Endothelial cell of umbilical vein (primary cell): ENCODE measurements at places on chromosomes 16 and 17. TPM values are rescaled to one million over a fixed set of nuclear protein-coding genes. Genes with fewer than 3 reads are reported as not detected.

GRCh38 chr17:54381482-54381881 is 519.2 kb upstream of the TOM1L1 start:
- H3K36me3 ChIP-seq, result no peaks in the 10 kb centered on the region
- DNase-seq, result no peak
- H3K27ac ChIP-seq, result no peak overlapping the region

GRCh38 chr17:9918804-9919352 is 13.8 kb upstream of the RCVRN start:
- H3K27ac ChIP-seq, result no peak overlapping the region
- DNase-seq, result no peak
- H3K4me3 ChIP-seq, result no peak overlapping the region
- H3K36me3 ChIP-seq, result no peaks in the 10 kb centered on the region
- H3K27me3 ChIP-seq, result no peaks in the 10 kb centered on the region
- no peaks in the 10 kb centered on the region for H3K4me1 ChIP-seq

DNA sequence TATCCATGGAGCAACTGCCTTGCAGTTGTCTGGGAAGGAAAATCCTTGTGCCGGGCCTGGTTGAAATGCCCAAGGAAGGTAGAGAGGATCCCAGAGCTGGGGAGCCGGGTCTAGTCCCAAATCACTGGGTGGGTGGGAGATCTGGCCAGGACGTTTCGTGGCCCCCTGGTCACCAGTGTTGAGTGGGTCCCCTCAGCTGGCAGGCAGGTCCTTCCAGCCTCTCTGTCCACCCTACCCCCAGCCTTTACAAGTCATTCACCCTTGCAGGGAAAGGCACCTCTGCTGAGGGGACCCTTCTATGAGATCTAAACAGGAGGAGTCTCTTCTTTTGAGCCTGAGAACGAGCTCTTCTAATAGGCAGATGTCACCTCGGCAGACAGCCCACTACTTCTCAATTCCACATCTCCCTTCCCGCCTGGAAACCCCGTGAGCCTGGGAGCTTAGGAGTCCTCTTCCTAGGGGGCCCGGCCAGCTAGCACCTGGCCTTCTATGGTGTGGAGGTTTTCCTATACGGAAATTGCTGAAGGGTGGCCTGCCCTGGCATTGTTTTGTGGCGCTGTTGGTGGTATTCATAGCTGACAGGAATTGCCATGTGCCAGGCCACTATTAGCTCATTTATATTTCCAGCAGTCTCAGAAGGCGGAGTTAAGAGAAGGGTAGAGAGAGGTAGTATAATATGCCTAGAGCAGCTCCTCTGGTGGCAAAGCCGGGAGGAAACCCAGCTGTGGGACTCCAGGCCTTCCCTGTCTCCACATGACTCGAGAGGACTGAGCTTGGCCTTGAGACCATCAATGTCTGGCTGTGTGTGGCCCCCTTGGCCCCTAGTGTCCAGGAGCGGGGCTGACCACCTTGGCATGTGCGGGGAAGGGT is 13.3 kb downstream of the MPRIP start:
- H3K4me1 ChIP-seq, result peaks cover 19% of the 10 kb centered on the region
- no peak overlapping the region for H3K4me3 ChIP-seq
- peaks cover 4% of the 10 kb centered on the region for H3K36me3 ChIP-seq

- no peak overlapping the region for H3K27ac ChIP-seq
- H3K4me3 ChIP-seq, result no peak overlapping the region
- H3K27me3 ChIP-seq, result no peaks in the 10 kb centered on the region
- H3K36me3 ChIP-seq, result peaks cover 11% of the 10 kb centered on the region
- no peak for DNase-seq
- H3K4me1 ChIP-seq, result no peaks in the 10 kb centered on the region
Observed at GRCh38 chr16:16082255-16082654, 132.8 kb downstream of the ABCC1 start.

- peak; percentile 85 for DNase-seq
- H3K4me1 ChIP-seq, result peaks cover 26% of the 10 kb centered on the region
- no peaks in the 10 kb centered on the region for H3K27me3 ChIP-seq
- H3K27ac ChIP-seq, result peak overlapping the region; percentile 2
- H3K4me3 ChIP-seq, result no peak overlapping the region
Observed at GRCh38 chr17:3978421-3979289, 14.4 kb upstream of the ATP2A3 start.

- no peaks in the 10 kb centered on the region for H3K27me3 ChIP-seq
- H3K4me1 ChIP-seq, result peaks cover 10% of the 10 kb centered on the region
- H3K36me3 ChIP-seq, result no peaks in the 10 kb centered on the region
- DNase-seq, result no peak
- H3K27ac ChIP-seq, result no peak overlapping the region
Observed at GRCh38 chr17:72342627-72343527, 222.1 kb downstream of the SOX9 start.

DNA sequence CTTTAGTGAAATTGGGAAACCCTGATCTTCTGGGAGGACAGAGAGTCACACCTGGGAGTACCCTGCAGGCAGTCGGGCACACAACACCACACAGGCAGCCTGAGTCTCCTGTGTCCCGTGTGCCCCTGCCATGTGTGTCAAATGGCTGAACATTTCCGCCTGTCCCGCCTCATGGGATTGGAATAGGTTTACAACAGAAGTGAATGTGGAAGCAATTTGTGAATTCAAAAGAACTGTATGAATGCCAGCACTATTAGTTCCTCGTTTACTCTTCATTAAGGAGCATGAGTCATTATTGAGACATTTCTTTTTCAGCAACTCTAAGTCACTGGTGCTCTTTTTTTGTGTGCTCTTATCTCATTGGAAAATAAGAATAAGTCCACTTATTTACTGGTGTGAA is 226.5 kb downstream of the PMP22 start:
- no peak overlapping the region for H3K4me3 ChIP-seq
- H3K27me3 ChIP-seq, result no peaks in the 10 kb centered on the region
- no peak overlapping the region for H3K27ac ChIP-seq
- H3K36me3 ChIP-seq, result no peaks in the 10 kb centered on the region

DNA sequence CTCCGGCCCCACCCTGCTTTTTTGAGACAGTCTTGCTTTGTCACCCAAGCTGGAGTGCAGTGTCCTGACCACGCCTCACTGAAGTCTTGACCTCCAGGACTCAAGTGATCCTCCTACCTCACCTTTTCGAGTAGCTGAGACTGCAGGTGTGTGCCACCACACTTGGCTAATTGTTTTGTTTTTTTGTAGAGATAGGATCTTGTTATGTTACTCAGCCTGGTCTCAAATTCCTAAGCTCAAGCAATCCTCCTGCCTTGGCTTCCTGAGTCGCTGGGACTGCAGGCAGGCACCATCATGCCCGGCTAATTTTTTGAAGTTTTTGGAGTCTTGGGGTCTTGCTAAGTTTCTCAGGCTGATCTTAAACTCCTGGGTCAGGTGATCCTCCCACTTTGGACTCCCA is 206.7 kb downstream of the SHISA9 start:
- H3K4me3 ChIP-seq, result no peak overlapping the region
- DNase-seq, result no peak
- no peaks in the 10 kb centered on the region for H3K36me3 ChIP-seq
- no peak overlapping the region for H3K27ac ChIP-seq
- no peaks in the 10 kb centered on the region for H3K4me1 ChIP-seq
- no peaks in the 10 kb centered on the region for H3K27me3 ChIP-seq

DNA sequence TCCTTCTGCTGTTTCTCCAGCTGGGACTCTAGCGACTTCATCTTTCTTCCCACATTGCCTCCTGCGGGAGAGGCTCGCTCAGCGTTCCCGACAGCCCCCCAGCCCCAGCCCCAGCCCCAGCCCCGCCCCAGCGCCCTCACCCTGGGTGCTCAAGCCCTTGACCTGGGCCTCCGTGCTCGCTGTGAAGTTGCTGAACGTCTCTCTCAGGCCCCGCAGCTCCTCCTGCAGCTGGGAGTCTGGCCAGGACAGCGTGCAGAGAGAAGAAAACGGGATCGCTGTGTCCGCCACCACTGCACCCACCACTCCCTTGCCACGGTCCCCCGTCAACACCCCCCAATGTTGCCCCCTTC is 2.4 kb downstream of the ASGR1 start:
- DNase-seq, result no peak
- H3K4me1 ChIP-seq, result peaks cover 17% of the 10 kb centered on the region
- no peaks in the 10 kb centered on the region for H3K36me3 ChIP-seq
- H3K27me3 ChIP-seq, result no peaks in the 10 kb centered on the region
- H3K27ac ChIP-seq, result no peak overlapping the region

- H3K27me3 ChIP-seq, result peaks cover 22% of the 10 kb centered on the region
- DNase-seq, result no peak
- no peak overlapping the region for H3K4me3 ChIP-seq
- no peaks in the 10 kb centered on the region for H3K36me3 ChIP-seq
- H3K27ac ChIP-seq, result no peak overlapping the region
Observed at GRCh38 chr16:84159007-84159406, 13.9 kb downstream of the DNAAF1 start.

DNA sequence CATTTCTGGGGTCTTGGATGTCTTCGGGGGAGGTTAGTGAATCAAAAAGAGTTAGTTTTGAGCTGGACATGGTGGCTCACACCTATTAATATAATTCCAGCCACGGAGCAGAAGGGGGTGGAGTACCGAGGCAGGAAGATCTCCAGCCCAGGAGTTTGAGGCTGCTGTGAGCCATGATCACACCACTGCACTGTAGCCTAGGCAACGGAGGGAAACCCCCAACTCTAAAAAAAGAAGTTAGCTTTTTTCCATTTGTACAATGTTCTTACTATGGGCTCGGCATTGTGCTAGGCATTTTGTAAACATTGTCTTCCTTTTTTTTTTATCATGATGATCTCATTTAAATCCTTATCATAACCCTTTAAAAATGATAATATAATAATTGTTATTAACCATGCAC is 8.3 kb upstream of the SNF8 start:
- H3K4me1 ChIP-seq, result no peaks in the 10 kb centered on the region
- H3K27ac ChIP-seq, result no peak overlapping the region

DNA sequence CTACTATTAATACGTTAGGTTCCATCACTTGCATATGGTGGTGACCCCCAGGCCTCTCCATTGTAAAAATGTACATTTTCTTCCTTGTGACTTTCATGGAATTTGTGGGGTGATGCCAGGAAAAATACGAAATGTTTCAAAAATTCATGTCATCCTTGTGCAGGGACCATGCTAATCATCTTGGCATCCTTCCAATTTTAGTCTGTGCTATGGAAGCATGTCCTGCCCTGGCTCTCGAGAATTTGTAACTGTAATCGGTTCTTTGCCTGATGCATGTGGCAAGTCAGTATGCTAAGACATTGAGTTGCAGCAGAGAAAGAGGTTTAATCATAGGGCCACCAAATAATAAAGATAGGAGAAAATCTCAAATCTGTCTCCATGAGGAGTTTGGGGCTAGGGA is 14.3 kb upstream of the GINS3 start:
- peak; percentile 60 for DNase-seq
- peak overlapping the region; percentile 85 for H3K27ac ChIP-seq
- H3K4me1 ChIP-seq, result peaks cover 34% of the 10 kb centered on the region
- no peaks in the 10 kb centered on the region for H3K27me3 ChIP-seq
- H3K36me3 ChIP-seq, result no peaks in the 10 kb centered on the region

GRCh38 chr17:15308758-15309157 is 32.6 kb downstream of the TEKT3 start:
- no peak overlapping the region for H3K4me3 ChIP-seq
- no peak for DNase-seq
- H3K36me3 ChIP-seq, result no peaks in the 10 kb centered on the region
- no peaks in the 10 kb centered on the region for H3K27me3 ChIP-seq
- H3K4me1 ChIP-seq, result no peaks in the 10 kb centered on the region
- H3K27ac ChIP-seq, result no peak overlapping the region

DNA sequence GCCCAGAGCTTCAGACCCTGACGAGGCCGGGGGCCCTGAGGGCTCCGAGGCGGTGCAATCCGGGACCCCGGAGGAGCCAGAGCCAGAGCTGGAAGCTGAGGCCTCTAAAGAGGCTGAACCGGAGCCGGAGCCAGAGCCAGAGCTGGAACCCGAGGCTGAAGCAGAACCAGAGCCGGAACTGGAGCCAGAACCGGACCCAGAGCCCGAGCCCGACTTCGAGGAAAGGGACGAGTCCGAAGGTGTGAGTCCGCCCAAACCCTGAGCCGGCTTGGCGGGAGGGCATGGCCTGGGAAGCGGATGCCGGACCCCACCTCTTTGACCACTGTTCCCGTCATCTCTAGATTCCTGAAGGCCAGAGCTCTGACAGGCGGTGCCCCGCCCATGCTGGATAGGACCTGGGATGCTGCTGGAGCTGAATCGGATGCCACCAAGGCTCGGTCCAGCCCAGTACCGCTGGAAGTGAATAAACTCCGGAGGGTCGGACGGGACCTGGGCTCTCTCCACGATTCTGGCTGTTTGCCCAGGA is 4.4 kb downstream of the NOL3 start:
- H3K27me3 ChIP-seq, result no peaks in the 10 kb centered on the region
- no peak for DNase-seq
- H3K27ac ChIP-seq, result peak overlapping the region; percentile 4
- no peaks in the 10 kb centered on the region for H3K36me3 ChIP-seq
- H3K4me1 ChIP-seq, result peaks cover 26% of the 10 kb centered on the region

- H3K4me3 ChIP-seq, result no peak overlapping the region
- no peak for DNase-seq
- H3K27ac ChIP-seq, result no peak overlapping the region
- H3K36me3 ChIP-seq, result no peaks in the 10 kb centered on the region
Observed at GRCh38 chr16:920051-920681, 50.6 kb downstream of the LMF1 start.

DNA sequence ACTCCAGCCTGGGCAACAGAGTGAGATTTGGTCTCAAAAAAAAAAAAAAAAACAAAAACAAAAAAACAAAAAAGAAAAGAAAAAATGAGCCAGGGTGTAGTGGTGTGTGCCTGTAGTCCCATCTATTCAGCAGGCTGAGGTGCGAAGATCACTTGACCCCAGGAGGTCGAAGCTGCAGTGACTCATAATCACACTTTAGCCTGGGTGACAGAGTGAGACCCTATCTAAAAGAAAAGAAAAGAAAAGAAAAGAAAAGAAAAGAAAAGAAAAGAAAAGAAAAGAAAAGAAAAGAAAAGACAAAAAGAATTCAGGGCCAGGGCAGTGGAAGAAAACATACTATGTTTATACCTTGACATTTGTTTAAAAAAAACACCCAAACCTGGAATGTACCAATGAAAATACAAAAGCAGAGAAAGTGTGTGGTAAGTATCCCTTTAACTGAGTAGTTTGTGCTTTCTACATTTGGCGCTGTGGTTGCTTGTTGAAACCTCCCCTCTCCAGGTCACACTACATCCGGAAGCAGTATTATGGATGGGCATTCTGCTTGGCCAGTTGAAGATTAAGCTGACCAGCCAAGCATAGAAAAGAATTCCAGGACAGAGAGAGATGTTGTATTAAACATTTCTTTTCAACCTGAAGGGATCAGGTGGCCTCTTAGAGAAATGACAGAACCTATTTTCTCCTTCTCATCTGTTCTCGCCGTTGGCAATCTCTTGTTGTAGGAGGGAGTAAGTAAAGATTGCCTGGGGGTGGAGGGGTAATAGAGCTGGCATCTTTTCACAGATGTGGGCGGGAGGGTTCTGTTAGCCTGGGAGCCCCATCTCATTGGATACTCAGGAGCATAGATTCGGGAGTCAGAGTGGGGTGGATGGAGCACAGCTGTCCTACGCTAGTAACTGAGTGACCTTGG is 12.1 kb upstream of the PRKCB start:
- no peaks in the 10 kb centered on the region for H3K4me1 ChIP-seq
- H3K4me3 ChIP-seq, result no peak overlapping the region
- DNase-seq, result no peak
- H3K27ac ChIP-seq, result no peak overlapping the region

Gene APOBR
- not detected in 2 replicates for total RNA-seq

Gene CDT1
- 26.5 and 30.6 TPM in 2 replicates for total RNA-seq

Gene COG7
- total RNA-seq, result 20.7 and 24.1 TPM in 2 replicates

Gene KRTAP2-3
- not detected in 2 replicates for total RNA-seq

Gene RAD51C
- 38.9 and 50.5 TPM in 2 replicates for total RNA-seq

Gene PLA2G10
- not detected in 2 replicates for total RNA-seq

Gene RECQL5
- total RNA-seq, result 30.7 and 30.9 TPM in 2 replicates
